ENCODE measurements at places on chromosomes 1 and 21. TPM values are rescaled to one million over a fixed set of nuclear protein-coding genes. Genes with fewer than 3 reads are reported as not detected.

- no peak overlapping the region for H3K27ac ChIP-seq
- H3K27me3 ChIP-seq = no peaks in the 10 kb centered on the region
- H3K4me3 ChIP-seq = no peak overlapping the region
- H3K4me1 ChIP-seq = no peaks in the 10 kb centered on the region
- H3K36me3 ChIP-seq = peaks cover 16% of the 10 kb centered on the region
- DNase-seq = no peak
Measured at GRCh38 chr1:46643368-46643775, 24.8 kb downstream of the ATPAF1 start.

The XCL2 gene
- total RNA-seq = not detected

- no peak overlapping the region for H3K27ac ChIP-seq
- no peak for DNase-seq
- H3K4me3 ChIP-seq = no peak overlapping the region
- no peaks in the 10 kb centered on the region for H3K36me3 ChIP-seq
Measured at GRCh38 chr1:224482619-224483018, 48.0 kb upstream of the WDR26 start.

GRCh38 chr1:39890273-39890672 lies 7.0 kb upstream of the TRIT1 start:
- no peaks in the 10 kb centered on the region for H3K36me3 ChIP-seq
- no peaks in the 10 kb centered on the region for H3K4me1 ChIP-seq
- no peak for DNase-seq
- H3K27ac ChIP-seq = no peak overlapping the region

DNA sequence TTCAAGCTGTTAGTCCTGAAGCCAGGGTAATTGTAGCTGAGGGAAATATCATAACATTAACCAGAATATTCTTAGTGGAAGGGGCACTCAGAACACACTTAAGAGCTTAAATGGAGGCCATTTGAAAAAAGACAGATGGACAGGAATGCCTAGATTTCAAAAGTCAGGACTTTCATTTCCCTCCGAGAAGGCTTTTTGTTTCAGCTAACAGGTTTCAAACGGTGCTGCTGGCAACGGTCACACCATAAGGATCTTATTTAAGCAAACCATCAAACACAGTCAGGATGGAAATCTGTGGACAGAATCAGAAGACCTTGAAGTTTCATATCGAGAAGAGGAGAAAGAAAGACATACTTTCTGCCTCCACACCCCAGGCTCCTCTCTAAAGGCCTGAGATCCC lies 70.1 kb downstream of the SLC66A1 start:
- H3K27ac ChIP-seq = no peak overlapping the region
- H3K4me1 ChIP-seq = no peaks in the 10 kb centered on the region
- peaks cover 13% of the 10 kb centered on the region for H3K36me3 ChIP-seq
- H3K4me3 ChIP-seq = no peak overlapping the region

The LCE1B gene
- not detected for total RNA-seq

GRCh38 chr1:21616372-21616771 lies 52.8 kb downstream of the RAP1GAP start:
- no peak overlapping the region for H3K27ac ChIP-seq
- H3K4me1 ChIP-seq = no peaks in the 10 kb centered on the region
- H3K27me3 ChIP-seq = no peaks in the 10 kb centered on the region
- no peak for DNase-seq
- no peaks in the 10 kb centered on the region for H3K36me3 ChIP-seq

The AKR1A1 gene
- 101 TPM for total RNA-seq

DNA sequence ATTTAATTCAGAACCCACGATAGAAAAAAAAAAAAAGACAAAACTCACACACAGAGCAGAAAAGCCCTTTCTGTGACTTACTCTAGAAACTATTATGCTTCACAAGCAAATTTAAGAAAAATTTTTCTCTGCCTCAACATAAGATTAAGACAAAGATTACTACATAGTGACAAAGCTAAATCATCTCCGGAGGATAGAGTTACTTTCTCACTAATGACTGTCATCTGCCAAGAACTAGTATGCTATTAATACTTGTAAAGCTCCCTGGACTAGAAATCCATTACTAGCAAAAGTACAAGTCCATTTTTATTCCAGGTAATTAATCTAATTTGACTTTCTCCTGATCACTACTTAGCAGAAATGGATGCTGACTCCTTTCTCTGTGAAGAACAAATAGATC lies 25.9 kb downstream of the GREM2 start:
- H3K27ac ChIP-seq = no peak overlapping the region
- H3K27me3 ChIP-seq = no peaks in the 10 kb centered on the region
- H3K4me3 ChIP-seq = no peak overlapping the region
- no peak for DNase-seq
- H3K4me1 ChIP-seq = no peaks in the 10 kb centered on the region
- no peaks in the 10 kb centered on the region for H3K36me3 ChIP-seq

GRCh38 chr1:38152351-38153065 lies 105.9 kb upstream of the POU3F1 start:
- no peak overlapping the region for H3K27ac ChIP-seq
- H3K4me3 ChIP-seq = no peak overlapping the region
- peak; percentile 30 for DNase-seq
- no peaks in the 10 kb centered on the region for H3K36me3 ChIP-seq
- H3K27me3 ChIP-seq = no peaks in the 10 kb centered on the region
- H3K4me1 ChIP-seq = peaks cover 15% of the 10 kb centered on the region

Measured in B cell (primary cell).